ENCODE measurements at places on chromosomes 11 and 22.

GRCh38 chr11:27355575-27356104, 7.4 kb downstream of the CCDC34 start:
- DNase-seq: no peak

DNA sequence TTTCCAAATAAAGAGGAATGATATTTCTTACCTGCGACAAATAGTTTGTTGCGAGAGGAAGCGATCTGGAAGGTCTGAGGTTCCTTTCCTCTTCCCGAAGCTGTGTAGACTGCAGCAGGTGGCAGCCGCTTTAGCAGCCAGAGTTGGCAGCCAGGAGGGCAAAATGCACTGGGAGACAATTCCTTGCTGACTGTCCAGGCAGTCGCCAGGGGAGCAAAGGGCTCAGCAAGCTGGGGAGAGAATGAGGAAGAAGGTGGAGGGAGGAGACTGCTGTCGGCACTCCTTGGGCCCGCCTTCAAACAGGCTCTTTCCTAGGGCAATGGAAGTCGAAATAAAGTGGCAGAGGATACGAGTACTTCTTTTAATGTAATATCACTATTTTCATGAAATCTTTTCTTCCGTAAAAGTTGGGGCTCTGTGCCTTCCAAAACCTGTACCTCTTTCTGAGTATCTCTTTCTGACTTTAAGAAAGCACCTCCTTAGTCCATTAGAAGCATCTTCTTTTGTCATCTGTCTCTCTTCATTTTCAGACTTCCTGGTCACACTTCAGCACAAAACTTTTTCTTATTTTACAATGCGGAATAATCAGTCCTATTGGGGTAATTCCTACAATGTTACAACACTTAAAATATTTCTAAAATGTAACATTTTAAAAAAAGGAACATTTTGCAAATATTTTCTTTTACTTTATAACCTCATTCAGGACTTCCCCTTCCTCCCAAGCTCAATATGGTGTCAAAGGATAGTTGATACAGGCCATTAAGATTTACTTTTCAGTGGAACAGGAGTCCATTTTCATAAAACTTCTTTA, at the start of gene IL18:
Gene IL18 (minus strand): TSS at position 220 of the 811 bp plus-strand sequence. CDS start 9,041 bp downstream, outside the sequence.
- DNase-seq: no peak

- DNase-seq: no peak
Observed at GRCh38 chr11:95070471-95070870, 3.8 kb downstream of the SRSF8 start.

DNA sequence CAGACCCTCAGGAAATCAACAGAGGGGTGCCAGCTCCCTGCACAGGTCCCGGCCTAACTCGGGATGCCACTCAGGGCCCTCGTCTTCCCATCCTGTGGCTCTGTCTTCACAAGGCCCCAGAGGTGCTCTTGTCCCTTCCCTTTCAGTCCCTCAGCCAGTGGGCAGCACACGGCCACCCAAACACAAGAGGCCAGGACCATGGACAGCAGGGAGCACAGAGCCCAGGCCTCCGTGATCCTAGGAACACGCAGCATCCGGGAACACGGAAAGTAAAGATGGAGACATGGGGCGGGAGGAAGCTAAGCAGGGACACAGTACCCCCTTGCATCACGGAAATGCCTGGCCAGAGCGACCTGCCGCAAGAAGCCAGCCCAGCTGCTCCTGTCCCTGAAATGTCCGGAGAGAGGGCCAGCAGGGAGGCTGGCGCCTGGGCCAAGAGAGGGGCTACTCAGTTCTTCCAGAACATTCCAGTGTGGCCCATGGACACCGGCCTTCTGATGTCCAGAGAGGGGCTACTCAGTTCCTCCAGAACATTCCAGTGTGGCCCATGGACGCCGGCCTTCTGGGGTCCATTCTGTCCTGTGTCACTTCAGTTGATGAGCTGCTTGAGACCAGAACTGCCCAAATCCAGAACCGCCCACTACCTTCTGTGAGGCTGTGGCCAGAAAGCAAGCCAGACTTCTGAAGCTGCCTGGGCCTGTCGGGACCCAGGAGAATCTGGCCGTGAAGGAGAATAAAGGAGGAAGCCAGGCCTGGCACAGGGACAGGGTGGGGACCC, 274.0 kb downstream of the BRD1 start:
- no peak for DNase-seq

GRCh38 chr22:22817468-22818201, 70.0 kb upstream of the IGLL5 start:
- no peak for DNase-seq

GRCh38 chr22:37148031-37148651, 1.6 kb downstream of the IL2RB start:
- no peak for DNase-seq

GRCh38 chr22:24496661-24497060, 1.5 kb downstream of the UPB1 start:
- DNase-seq: no peak

Measured in NCI-H2081 (cell line).